GM03348 (cell line): ENCODE measurements at places on chromosomes 2 and 18.

DNA sequence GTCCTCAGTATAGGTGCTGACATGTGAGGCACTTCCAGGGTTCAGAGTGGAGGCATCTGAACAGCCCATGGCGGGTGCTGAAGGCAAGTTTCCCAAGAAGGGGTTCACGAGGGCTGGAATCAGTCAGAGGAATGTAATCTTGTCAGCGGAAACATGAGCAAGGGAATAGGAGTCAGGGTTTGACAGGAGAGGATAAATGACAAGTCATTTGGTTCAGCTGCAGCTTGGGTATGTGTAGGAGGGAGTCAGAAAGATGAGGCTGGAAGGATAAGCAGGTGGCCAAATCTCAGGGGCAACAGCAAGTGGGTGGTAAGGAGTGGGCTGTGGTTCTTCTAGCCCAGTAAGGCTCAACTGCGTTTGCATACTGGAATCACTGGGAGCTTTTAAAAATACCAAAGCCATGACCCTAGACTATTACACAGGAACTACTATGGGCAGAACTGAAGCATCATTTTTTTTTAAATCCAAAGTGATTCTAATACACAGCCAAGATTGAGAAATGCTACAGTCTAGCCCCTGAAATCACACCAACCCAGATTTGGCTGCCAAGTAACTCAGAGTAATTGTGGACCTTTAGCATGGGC lies 41.8 kb upstream of the NAB1 start:
- DNase-seq = peak; percentile 8

GRCh38 chr2:43074592-43075053 lies 151.8 kb downstream of the ZFP36L2 start:
- DNase-seq = no peak

- no peak for DNase-seq
Observed at GRCh38 chr2:232541195-232541960, 1.9 kb downstream of the CHRNG start.

DNA sequence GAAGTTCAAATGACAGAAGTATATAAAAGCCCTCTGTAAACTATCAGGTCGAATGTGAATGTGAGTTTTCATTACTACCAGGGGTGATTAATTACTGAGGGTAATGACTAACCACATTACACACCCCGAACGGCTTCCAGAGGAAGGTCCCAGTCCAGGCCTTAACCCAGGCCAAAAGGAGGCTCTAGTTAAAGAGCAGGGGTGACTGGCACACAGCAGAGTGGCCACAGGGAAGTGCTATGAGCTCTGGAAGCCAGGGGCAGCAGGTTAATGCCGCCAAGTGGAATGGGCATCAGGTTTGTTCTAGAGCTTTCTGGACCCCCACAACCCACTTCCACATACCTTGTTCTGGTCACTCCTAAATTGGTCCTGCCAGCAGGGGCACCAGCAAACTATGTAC lies 87.7 kb downstream of the BCL11A start:
- DNase-seq = no peak

GRCh38 chr18:78699499-78699898 lies 280.1 kb upstream of the SALL3 start:
- DNase-seq = no peak

DNA sequence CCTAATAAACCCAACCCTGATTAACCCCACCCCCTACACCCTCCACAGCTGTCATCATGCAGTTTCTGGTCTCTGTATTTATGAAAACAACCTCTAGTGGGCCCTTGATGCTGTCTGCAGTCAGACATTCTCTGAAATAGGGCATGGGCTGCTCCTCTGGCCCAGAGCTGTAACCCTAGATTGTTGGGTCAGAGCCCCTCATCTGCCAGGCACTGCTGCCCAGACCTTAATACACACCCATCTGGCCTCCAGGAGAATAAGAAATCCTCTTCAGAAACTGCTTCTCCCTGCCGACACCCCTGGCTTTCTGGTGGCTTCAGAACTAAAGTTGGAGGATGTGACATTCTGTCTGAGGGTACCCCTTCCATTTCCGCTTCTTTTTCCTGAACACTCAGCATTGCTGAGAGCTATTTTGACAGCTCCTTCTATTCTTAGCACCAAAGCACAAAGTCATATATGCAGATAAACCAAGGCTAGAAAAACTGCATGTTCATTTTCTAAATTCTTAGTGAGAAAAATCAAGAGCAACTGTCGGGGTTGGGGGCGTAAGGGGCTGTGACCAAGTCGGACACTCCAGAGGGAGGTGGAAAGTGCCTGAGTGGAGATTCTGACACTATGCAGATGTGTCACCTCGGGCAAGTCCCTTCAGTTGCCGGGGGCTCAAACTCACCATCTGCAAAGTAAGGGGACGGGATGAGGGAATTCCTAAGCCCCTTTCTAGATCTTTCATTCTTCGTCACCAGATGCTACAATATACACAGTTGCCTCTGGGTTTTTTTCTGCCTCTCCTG lies 28.7 kb downstream of the SRSF7 start:
- no peak for DNase-seq

GRCh38 chr2:133886735-133887675 lies 318.7 kb upstream of the NCKAP5 start:
- DNase-seq = peak; percentile 80

DNA sequence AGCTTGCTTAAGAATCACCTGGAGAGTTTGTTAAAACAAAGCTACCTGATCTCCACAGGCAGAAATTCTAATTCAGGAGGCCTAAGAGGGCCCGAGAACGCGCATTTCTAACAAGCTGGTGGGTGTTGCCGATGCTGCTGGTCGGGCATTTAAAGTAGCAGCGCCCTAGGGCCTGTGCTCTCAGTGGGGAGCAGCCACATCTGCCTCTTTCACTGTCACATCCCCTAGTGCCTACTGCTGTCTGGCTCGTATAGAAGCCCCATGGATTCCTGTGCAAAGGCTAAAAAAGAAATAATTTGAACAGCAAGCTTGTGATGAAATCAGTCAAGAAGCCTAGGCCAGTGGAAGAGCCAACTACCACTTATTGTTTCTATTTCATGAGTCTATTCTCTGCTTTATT lies 126.7 kb upstream of the SMIM21 start:
- no peak for DNase-seq

DNA sequence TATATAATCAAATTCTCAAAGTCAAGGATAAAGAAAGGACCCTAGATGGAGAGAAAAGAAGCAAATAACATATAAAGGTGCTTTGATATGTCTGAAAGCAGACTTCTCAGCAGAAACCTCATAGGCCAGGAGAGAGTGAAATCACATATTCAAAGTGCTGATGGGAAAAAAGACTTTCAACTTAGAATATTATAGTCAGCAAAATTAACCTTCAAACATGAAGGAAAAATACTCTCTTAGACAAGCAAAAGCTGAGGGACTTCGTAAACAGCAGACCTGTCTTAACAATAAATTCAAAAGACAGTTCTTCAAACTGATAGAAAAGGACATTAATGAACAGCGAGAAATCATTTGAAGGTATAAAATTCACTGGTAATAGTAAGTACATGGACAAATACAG lies 107.2 kb upstream of the KCNH7 start:
- DNase-seq = no peak

DNA sequence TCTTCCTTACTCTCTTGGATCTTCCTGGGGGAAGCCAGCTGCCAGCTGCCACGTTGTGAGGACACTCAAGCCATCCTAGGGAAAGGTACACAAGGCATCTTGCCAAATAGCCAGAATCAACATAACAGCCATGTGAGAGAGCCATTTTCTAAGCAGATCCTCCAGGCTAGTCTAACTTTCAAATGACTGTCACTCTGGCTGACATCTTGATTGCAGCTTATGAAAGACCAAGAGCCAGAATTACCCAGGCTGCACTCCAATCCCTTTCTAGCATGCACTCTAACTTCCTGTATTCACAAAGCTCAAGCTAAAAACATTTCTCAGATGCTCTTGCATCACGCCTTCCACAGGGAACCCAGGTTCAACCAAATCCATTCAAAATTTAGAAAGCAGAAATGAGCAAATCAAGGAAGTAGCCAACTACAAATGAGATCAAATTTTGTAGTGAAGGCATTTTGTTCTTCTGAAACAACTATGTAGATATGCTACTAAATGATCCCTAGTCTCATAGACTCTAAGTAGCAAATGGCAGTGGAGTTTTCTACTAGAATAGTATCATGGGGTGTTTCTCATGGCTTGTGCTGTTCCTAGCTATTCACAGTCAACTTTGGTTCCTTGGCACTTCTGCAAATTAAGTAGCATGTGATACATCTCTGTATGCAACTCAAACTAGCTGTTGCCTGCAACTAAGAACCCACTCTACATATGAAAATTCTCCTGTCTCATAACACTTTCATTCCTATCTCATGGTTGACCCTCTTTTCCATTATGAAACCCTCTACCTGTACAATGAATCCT lies 281.9 kb downstream of the ZEB2 start:
- no peak for DNase-seq

DNA sequence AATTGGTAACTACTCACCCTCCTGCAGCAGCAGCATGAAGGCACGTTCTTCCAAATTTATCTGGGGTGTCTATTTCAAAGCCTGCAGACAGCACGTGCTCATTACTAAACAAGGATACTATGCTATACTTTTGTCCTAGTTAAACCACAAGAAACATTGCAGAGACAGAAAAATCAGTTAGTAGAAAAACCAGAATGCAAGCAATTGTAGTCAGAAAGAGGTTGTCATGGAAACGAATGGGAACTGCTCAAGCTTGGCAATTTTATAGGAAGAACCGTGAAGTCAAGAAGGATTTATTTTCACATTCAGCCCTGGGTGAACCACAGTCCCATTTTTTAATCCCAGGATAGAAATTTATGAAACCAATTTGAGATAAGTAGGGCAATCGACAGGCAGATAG lies 162.2 kb upstream of the PGAP1 start:
- no peak for DNase-seq

GRCh38 chr18:41659438-41660130 lies 295.4 kb upstream of the PIK3C3 start:
- no peak for DNase-seq

DNA sequence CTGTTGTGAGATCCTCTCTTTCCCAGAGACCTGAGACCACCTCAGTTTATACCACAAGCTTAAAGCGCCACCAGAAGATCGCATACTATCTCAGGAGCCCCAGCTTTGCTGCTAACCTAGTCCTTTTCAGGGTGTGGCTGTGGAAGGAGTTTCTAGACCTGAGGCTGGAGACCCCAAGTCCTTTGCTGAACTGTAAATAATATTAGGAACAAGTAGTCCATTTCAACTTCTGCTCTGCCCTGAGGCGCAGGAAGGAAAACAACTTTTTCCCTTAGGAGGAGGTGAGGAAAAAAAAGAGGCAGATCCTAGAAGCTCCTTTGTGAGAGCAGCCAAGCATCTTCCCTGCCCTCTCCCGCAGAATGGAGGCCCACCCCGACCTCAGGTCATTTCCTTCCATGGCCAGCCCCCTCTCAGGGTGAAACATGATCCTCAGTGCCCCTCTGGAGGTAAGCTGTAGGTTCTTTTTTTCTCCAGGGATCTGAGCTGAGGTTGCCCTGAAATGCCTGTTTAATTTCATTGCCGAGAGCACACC lies 122.8 kb upstream of the LGALSL start:
- DNase-seq = no peak

- DNase-seq = no peak
Observed at GRCh38 chr18:40485318-40485717, 1469.7 kb upstream of the PIK3C3 start.

- DNase-seq = no peak
Observed at GRCh38 chr2:65030476-65031332, 25.5 kb upstream of the CEP68 start.

GRCh38 chr2:239067196-239067865 lies 219.4 kb downstream of the TWIST2 start:
- DNase-seq = no peak

- peak; percentile 13 for DNase-seq
Observed at GRCh38 chr2:43387092-43388062, 161.0 kb upstream of the ZFP36L2 start.

- DNase-seq = no peak
Observed at GRCh38 chr18:51666763-51667191, 469.3 kb upstream of the MEX3C start.

- DNase-seq = no peak
Observed at GRCh38 chr2:230924470-230925341, at the start of gene GPR55. TSS of gene GPR55 (minus strand) at chr2:230925242. CDS start at chr2:230910962, 14,280 bp downstream.

DNA sequence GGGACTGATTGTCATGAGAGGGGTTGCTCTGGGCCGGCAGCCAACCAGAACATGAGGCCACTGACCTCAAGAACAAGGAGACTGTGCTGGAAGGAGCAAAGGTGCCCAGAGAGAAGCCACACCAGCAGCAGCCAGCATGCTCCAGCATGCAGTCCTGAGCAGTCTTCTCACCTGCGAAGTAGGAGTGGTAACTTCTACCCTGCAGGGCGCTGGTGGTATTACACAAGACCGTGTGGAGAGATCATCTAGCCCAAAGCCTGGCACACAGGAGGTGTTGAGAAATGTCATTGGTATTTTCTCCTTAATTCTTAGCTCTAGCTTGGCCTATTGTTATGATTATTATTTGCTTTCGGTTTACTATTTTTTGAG lies 132.7 kb downstream of the TSN start:
- no peak for DNase-seq

GRCh38 chr18:34870555-34871310 lies 160.6 kb downstream of the DTNA start:
- no peak for DNase-seq

DNA sequence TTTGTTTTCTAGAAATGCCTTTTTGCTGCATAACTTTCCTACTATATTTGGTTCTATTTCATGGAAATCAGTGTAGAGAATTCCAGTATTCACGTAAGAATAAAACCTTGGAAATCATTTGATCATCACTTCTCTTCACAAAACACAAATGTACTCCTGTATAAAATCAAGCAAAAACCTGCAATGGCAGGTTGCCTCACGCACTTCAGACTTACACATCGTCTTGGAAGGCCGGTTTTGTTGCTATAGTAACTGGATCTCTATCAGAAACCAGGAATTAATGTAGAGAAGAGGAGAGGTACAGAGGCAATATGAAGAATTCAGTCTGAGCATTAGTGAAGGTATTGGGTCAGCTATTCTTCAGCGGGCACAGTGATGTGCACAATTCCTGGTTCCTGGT lies 370.7 kb upstream of the CYRIA start:
- no peak for DNase-seq

- peak; percentile 55 for DNase-seq
Observed at GRCh38 chr2:73984922-73985307, 205 bp downstream of the TET3 start.

DNA sequence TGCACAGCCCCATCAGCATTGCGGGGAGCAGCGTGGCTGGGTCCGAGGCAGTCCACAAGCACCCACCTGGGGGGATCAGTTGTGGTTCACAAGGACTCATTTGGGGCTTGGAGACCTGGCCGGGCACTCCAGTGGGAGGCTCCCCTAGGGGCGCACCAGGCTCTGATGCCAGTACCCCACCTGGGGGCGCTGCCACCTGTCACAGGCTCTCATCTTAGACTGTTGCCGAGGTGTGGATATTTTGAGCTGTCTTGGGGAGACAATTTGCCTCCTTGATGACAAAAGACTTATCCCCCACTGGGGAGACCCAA lies 3.0 kb downstream of the ADRA2B start:
- DNase-seq = no peak

DNA sequence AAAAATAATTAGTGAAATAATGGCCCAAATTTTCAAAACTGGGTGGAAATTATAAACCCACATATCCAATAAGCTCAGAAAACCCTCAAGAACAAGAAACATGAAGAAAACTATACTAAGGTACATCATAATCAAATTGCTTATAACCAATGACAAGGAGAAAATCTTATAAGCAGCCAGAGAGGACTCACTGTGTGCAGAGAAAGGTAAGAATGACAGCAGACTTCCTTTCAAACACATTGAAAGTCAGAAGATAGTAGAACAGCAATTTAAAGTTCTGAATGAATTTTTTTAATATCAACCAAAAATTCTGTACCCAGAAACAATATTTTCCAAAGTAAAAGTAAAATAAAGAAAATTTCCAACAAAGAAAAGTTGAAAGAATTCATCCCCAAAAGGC lies 197.7 kb upstream of the RAB12 start:
- DNase-seq = no peak
